Fibroblast of villous mesenchyme (primary cell): ENCODE measurements at places on chromosomes 16 and 17. TPM values are rescaled to one million over a fixed set of nuclear protein-coding genes. Genes with fewer than 3 reads are reported as not detected.

DNA sequence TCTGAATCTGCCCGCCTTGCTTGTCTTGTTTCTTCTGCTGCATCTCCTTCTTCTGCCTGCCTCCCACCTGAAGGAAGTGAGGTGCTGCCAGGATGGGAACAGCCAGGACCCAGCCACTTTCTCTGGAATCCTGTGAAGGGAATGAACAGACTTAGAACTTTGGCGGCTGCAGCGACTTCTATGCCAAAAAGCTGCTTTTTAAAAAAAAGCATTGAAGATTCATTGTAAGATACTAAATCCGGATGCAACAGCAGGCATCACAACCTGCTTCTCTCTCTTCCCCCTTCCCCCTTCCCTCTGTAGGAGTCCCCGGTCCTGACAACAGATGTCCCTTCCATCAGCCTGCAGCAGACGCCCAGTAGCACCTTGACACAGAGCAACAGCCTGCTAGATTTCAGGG, 176.3 kb downstream of the HS3ST4 start:
- DNase-seq: no peak

- no peak for DNase-seq
Measured at GRCh38 chr17:48834973-48835372, 4.1 kb downstream of the CALCOCO2 start.

- DNase-seq: no peak
Measured at GRCh38 chr16:23514381-23515152, 4.3 kb upstream of the GGA2 start.

DNA sequence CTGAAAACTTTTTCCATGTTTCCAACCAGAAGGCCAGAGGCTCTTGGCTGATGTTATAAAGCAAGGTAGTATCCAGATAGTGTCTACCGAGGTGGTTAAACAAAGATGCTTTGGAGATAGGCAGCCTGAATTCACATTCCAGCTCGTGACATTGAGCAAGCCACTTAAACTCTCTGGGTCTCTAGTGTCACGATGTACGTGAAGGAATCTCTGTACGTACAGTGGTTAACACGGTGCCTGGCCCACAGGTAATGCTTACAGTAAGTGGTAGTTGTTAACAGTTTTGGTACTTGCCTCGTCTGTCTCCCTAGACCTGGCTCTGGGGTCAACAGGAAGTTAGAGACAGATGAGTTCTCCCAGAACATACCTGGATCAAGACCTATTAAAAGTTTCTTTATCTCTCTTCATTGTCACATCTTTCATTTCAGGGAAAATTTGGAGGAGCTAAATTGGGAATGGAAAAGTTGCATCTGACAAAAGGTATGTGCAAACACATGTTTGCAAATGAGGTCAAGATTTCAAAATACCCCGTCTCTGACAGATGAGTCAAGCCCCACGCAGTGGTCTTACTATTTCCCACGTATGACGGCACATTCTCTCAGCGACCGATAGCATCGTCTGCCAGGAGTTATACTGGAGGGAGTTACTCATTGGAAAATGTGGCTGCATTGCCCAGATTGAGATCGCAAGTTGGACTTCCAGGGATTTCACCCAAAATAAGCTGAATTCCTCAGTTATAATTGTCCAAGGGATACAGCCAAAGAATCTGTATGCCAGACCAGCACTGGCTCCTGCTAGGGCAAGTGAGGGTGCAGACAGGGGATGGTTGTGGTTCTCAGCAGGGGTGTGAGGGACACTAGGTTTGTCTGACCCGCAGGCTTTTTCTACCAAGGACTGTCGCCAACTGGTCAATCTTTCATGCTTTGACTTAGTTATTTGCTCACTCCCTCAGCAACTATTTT, 18.9 kb upstream of the MYH10 start:
- peak; percentile 84 for DNase-seq

DNA sequence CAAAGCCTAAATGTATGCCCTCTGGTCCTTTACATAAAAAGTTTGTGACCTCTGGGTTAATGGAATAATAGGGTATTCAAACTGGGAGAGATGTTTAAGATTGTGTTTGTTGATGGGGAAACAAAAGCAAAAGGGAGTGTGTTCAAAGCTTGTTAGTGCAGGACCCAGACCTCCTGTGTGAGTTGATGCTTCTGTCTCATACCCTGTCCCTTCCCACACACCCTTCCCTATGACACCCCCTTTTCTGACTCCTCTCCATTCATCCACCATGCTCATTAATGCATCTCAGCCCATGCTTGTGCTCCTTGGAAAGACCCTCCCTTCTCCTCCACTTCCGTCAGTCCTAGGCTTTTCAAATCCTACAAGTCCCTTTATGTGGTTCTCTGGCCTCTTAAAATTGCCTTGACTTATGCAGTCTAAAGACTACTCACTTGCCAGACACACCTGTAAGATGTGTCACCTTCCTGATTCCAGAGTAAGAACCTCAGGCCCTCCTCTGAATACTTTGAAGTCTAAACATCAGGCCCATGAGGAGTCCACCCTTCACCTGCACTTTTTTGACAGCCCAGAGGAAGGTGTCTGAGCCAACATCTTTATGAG, 128.0 kb upstream of the CACNG5 start:
- DNase-seq: no peak

- DNase-seq: no peak
Measured at GRCh38 chr17:6387442-6387841, 47.5 kb downstream of the AIPL1 start.

DNA sequence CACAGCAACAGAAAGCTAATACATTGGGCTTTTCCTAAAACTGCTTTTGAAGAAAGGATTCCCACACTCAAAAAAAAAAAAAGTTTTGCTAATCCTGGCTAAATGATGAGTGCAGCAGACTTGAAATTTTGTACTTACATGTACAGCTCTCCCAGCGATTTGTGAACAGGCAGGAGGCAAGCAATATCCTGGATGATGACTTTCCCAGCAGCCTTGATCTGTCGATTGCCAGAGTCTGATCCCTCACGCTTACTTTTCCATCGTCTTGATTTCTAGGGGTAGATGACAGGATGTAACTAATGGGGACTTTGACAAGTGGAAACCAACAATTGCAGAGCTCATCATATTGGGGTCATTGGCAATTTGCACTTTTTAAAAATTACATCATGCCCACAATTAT, 91.4 kb downstream of the WDR59 start:
- DNase-seq: no peak

DNA sequence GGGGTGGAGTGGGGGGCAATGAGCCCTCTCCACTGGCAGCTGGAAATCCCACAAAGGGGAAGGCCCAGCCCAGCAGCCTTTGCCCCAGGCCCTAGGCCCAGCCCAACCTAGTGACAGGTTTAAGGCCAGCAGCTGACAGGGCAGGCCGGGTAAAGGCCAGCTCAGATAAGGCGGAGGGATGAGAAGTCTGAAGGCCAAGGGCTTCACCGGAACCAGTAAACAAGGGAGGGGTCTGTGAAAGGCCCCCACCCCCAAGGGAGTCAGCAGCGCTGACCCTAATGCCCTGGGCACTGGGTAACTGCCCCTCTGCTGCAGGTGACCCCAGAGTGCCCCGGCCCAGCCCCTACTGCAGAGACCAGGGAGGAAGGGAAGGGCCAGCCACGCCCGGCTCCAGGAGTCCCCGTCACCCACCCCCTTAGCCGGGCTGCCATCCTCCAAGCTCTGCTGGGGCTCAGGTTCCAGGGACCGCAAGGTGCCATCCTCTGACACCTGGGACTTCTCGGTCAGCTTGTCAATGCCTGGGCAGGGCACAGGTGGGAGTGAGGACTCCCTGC, 17.5 kb downstream of the OTOP3 start:
- DNase-seq: no peak

GRCh38 chr17:82636626-82637598, 11.3 kb downstream of the WDR45B start:
- DNase-seq: no peak

DNA sequence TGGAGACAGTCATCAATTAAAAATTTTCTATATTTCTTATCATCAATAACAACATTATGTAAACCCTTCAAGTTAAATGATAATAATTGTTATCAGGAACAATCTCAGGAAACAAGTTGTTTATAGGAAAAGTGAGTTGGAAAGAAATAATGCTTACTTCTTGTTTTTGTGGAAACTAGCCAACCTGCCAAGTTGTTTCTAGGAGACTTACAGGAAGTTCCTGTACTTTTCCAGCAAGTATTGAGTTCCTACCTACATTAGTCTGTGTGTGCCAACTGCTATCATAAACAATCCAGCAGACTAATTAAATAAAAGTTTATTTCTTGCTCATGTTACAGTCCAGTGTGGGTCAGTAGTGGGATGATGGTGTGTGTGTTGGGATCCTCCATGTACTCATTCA, 1.6 kb upstream of the CCL14 start:
- DNase-seq: no peak

DNA sequence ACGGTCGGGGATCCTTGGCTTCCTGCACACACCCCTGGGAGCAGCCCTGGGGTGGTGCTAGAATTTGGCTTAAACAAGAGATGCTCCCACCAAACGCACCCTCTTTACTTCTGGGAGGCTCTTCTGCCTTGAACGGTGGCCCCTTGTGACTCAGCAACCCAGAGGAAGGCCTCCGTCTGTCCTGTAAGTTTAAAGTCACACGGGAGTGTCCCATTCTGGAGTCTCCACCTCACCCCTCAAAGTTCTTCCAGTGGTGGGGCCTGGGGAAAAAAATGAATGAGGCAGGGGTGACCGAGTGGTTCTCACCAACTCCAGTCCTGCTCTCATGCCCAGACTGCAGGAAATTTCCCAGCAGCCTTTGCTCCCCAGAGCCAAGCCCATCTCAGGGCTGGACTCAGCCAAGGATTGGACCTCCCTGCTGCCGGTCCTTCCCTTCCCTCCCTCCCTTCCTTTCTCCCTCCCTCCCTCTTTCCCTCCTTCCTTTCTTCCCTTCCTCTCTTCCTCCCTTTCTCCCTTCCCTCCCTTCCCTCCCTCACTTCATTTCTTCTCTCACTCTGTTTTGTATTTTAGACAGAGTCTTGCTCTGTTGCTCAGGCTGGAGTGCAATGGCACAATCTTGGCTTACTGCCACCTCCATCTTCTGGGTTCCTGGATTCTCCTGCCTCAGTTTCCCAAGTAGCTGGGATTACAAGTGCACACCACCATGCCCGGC, 11.4 kb downstream of the ITGAD start:
- peak; percentile 14 for DNase-seq

- DNase-seq: peak; percentile 75
Measured at GRCh38 chr16:10080051-10080772, 102.0 kb downstream of the GRIN2A start.

DNA sequence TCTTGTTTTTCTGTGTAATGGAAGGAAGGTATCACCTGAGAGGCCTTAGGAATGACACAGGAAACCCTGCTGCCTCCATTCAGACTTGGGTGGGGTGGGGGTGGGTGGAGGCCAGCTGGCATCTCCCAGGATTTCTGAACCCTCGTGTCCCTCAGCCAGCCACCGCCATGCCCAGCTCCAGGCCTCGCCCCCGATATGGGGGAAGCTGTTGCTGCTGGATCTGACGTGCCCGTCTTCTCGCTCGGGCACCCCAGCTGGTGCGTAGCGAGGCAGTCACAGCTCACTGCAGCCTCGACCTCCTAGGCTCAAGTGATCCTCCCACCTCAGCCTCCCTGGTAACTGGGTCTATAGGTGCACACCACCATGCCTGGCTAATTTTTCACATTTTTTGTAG, 220.0 kb upstream of the CHMP6 start:
- no peak for DNase-seq

GRCh38 chr16:52434224-52434623, 112.7 kb downstream of the TOX3 start:
- DNase-seq: no peak

DNA sequence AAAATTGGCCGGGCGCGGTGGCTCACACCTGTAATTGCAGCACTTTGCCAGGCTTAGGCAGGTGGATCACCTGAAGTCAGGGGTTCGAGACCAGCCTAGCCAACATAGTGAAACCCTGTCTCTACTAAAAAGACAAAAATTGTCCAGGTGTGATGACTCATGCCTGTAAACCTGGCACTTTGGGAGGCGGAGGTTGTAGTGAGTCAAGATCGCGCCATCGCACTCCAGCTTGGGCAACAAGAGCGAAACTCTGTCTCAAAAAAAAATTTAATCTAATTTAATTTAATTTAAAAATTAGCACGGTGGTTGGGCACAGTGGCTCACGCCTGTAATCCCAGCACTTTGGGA, 1.6 kb upstream of the HBQ1 start:
- DNase-seq: no peak

- DNase-seq: no peak
Measured at GRCh38 chr16:14500791-14501190, 129.3 kb downstream of the PARN start.

DNA sequence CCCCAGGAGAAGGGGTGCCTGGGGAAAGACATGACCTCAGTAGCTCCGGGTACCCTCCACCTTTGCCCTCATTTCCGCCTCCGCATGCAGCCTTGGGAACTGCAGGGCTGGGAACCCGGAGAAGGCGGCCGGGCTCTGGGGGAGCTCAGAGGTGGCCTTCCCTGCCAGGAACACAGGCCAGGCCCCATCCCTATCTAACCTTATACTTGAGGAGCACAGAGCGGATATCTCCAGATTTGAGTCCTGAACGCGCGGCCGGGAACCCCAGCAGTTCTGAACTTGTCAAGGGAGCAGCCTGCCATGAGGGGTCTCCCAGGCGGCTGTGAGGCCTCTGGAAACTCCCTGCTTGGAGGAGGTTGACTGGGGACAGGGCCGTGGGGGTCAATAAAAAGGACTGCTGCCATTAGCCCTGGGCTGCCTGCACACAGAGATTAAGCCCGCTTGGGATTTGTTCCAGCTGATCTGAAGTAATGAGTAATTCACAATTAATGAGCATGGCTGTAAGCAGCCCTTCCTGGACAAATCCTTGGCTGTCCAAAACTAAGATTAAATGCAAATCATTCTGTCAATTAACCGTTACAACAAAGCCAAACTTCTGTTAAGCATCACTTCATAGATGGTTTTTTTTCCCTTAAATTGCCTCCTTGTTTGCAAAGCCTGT, 26.3 kb upstream of the METRNL start:
- DNase-seq: no peak

DNA sequence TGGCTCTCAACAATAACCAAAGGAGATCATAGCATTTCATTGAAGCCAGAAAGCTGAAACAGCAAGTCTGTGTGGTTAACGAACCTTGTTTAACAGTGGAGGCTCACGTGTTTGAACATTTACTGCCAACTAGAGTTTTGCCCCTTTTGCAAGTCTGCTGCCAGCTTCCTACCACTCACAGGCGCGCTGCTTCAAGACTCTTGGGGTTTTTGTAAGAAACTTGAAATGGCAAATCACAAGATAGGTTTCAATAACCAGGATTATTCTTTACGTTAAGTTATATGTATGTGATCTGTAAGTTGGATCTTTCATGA, 1.2 kb downstream of the SNTB2 start:
- DNase-seq: no peak

Gene OR1F1
- total RNA-seq: under 0.01 and 0.43 TPM in 2 replicates

Gene CLEC18B
- total RNA-seq: not detected in 2 replicates

Gene OSGIN1
- 3.2 and 6.5 TPM in 2 replicates for total RNA-seq
